ENCODE measurements at places on chromosomes 2 and 18. TPM values are rescaled to one million over a fixed set of nuclear protein-coding genes. Genes with fewer than 3 reads are reported as not detected.
A peak's percentile ranks its signal among the peaks of the same experiment; 100 is the strongest.

The CXCR1 gene
- total RNA-seq, result not detected

The PNPT1 gene
- 44.2 TPM for total RNA-seq

The GALNT5 gene
- 3.1 TPM for total RNA-seq

The SCN7A gene
- total RNA-seq, result not detected

The ICOS gene
- not detected for total RNA-seq

The TSPYL6 gene
- not detected for total RNA-seq

The LCT gene
- total RNA-seq, result not detected

DNA sequence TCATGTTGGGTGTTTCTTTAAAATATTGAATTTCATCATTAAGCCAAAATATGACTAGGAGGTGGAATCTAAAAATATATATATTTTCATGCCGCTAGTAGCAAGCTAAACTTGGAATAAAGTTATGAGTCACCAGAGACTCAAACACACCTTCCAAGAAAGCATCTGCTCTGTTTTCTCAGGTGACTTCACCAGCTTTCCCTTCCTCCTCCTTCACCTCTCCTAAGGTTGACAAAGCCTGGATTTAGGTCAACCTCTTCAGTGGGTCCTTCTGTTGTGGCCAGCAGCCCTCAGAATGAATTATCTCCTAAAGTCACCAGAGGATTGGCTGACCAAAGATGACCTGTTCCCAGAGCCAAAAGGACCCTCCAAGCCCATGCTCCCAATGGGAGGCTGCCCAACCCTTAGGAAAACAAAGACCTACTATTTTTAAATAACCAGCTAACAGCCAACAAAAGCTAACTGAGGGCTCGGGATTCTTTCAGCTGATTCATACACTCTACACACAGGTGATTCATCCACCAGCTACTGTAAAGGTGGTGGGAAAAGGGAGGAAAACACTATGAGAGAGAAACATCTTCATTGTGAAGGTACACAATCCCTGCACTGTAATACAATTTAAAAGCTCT is 113.9 kb downstream of the MYO5B start:
- no peak for DNase-seq

- no peak for DNase-seq
These were observed 326.4 kb upstream of the SPHKAP start for GRCh38 chr2:228507870-228508269.

DNA sequence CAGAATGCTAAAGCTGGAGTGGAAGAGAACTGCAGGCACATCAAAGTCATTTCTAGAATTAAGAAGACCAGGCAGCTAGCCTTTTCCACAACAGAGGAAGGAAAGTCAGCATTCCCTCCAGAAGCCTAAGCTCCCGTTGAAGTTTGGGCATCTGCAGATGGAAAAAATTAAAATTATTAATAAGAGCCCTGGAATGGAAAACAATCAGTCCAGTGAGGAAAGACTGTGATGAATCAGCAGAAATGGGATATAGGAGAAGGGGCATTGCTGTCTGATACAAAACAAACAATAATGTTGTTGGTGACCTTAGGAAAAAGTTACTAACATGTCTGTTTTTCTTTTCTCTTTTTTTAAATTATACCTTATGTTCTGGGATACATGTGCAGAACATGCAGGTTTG is 450.7 kb upstream of the SLC14A2 start:
- DNase-seq, result no peak

- DNase-seq, result no peak
These were observed 8.5 kb downstream of the CEP76 start for GRCh38 chr18:12694032-12694431.

DNA sequence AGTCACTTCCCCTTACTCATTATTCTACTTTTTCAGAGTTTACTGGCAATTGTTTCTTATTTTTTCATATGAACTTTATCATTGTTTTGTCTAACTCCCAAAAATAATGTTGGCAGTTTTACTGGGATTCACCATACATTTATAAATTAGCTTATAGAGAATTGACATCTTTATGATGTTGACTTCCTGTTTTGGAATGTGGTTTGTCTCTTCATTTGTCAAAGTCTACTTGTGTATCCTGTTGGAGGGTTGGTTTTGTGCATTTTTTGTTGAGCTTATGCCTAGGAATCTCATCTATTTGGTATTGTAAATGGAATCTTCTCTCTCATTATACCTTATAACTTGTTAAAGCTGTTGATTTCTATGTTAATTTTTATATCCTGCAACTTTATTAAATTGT is 16.4 kb downstream of the EPC2 start:
- no peak for DNase-seq

GRCh38 chr18:35861367-35862118 is 110.9 kb upstream of the RMP24 start:
- no peak for DNase-seq

DNA sequence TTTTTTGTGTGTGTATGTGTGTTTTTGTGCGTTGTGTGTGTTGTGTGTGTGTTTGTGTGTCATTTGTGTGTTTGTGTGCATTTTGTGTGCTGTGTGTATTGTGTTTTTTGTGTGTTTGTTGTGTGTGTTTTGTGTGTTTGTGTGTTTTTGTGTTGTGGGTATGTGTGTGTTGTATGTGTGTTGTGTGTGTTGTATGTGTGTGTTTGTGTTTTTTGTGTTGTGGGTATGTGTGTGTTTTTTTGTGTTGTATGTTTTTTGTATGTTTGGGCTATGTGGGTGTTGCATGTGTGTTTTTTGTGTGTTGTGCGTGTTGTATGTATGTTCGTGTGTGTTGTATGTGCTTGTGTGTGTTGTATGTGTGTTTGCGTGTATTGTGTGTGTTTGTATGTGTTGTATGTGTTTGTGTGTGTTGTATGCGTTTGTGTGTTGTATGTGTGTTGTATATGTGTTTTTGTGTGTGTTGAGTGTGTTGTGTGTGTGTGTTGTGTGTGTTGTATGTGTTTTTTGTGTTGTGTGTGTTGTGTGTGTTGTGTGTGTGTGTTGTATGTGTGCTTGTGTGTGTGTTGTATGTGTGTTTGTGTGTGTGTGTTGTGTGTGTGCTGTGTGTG is 275.3 kb downstream of the HRH4 start:
- no peak for DNase-seq

GRCh38 chr2:11573418-11574175 is 39.8 kb downstream of the GREB1 start:
- DNase-seq, result peak; percentile 77

GRCh38 chr2:202157211-202157990 is 81.0 kb downstream of the SUMO1 start:
- no peak for DNase-seq

Data from MG63 (cell line).